ENCODE measurements at places on chromosomes 7 and 10.

GRCh38 chr10:48470893-48471805 lies 133.7 kb downstream of the ARHGAP22 start:
- DNase-seq = no peak

DNA sequence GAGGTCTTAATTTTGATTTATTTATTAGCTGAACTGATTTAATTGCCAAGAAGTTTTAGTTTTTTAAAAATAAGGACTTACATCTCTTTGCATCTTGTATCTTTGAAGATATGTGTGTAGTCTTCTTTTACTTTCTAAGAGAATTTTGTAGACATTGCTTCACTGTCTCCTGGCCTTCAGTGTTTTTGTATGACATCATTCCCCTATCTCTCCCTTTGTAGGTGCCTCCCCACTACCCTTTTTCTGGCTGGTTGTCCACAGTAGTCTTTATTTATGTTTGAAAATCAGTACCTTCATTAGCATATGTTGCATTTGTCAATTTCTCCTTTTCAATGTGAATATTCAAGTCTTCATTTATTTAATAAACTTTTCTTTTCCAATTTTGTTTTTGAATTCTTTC lies 64.1 kb upstream of the RAB18 start:
- DNase-seq = no peak

DNA sequence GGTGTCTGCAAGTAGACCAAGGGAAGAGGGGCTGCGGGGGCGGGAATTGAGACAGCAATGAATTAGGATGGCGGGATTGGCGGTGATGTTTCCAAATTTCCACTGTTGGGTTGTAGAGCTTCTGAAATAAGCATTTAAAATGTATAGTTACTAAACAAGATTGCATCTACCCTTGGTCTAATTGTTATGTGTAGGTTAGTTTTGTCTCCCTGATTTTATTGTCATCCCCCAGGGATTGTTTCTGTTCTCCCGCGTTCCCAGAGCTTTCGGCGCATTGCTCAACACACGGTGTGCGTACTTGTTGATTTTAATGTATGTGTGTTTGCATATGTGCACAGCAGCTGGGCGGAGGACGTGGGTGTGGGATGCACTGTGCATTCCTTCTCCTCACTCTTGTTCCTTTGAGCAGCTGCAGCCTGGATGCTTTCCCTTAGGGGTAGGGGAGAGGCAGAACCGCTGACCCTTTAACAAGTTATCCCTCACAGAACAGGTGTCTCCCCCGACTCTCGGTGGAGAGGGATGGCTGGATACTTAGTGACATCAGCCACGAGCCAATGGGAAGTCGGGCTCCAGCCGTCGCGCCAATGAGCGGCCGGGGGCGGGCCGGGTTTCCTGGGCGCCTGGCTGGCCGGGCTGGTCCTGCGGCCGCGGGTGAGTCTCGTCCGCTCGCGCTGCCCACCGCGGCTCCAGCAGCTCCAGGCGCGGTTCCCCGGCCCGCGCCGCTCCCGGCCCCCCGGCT lies at the start of gene TSPAN33:
Gene TSPAN33, plus strand, starts transcription at position 613 of the 739 bp plus-strand sequence. CDS start 274 bp downstream, outside the sequence.
- no peak for DNase-seq

DNA sequence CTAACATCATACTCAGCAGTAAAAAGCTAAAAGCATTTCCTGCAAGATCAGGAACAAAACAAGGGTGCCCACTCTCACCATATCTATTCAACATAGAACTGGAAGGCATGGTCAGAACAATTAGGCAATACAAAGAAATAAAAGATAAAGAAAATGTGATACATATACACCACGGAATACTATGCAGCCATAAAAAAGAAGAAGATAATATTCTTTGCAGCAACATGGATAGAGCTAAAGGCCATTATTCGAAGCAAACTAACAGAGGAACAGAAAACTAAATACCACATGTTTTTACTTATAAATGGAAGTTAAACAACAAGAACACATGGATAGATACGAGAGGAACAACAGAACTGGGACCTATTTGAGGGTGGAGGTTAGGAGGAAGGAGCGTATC lies 652.7 kb downstream of the GRID1 start:
- no peak for DNase-seq

GRCh38 chr7:32892521-32893206 lies 1.1 kb upstream of the KBTBD2 start:
- peak; percentile 35 for DNase-seq

- DNase-seq = no peak
Observed at GRCh38 chr7:70178787-70179186, 580.5 kb downstream of the AUTS2 start.

DNA sequence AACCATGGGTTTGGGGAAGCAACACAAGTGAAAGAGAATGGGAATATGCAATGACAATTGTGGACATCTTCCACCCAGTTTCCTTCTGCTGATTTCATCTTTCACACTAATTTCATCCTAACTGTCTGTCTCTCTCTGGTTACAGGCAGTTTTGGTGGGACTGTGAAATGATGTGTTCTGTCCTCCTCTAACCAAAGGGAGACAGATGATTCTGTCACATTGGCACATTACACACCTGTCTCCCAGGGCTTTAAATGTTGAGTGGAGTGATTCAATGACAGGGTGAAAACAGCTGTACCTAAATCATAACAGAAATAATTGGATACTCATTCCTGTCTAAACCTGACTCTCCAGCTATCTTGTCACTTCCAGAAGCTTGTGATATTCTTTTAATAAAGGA lies 60.0 kb downstream of the DGKB start:
- no peak for DNase-seq

- no peak for DNase-seq
Observed at GRCh38 chr10:76265441-76266113, 834.2 kb downstream of the LRMDA start.

All from NCI-H2029 treated with DMSO at 0.1 percent for 48 hours (cell line).